ENCODE measurements at places on chromosomes 13 and 19.

DNA sequence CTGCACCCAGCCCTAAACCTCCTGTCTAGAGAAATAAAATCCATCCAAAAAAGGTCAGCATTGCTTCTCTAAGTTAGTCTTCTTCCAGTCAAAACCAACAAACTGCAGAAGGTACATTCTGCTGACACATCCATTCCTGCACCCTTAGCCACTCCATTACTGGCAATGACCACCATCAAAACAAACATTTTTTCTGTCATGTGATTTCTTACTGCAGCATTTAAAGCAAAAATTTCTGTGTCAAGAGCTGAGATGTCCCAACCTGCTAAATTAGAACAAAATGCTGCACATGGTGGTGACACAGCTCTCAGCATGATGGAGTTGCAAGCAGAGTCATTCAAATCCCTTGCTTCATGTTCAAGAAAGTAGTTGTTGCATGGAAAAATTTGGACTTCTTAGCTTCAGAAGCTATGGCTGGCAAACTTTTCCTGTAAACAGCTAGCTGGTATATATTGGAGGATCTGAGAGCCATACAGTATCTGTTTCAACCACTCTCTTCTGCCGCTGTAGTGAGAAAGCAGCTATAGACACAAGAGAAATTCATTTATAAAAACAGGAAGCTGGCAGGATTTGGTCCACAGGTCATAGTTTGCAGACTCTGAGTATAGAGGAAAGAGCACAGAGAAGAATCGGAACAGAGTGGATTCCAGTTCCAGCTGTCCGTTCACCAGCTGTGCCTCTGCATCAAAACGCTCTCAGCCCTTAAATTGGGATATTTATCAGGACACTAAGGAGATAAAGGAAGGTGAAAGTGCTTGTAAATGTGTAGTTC, 17.4 kb downstream of the RUBCNL start:
- no peak for DNase-seq

- no peak for DNase-seq
Measured at GRCh38 chr13:34108410-34108809, 290.5 kb downstream of the RFC3 start.

DNA sequence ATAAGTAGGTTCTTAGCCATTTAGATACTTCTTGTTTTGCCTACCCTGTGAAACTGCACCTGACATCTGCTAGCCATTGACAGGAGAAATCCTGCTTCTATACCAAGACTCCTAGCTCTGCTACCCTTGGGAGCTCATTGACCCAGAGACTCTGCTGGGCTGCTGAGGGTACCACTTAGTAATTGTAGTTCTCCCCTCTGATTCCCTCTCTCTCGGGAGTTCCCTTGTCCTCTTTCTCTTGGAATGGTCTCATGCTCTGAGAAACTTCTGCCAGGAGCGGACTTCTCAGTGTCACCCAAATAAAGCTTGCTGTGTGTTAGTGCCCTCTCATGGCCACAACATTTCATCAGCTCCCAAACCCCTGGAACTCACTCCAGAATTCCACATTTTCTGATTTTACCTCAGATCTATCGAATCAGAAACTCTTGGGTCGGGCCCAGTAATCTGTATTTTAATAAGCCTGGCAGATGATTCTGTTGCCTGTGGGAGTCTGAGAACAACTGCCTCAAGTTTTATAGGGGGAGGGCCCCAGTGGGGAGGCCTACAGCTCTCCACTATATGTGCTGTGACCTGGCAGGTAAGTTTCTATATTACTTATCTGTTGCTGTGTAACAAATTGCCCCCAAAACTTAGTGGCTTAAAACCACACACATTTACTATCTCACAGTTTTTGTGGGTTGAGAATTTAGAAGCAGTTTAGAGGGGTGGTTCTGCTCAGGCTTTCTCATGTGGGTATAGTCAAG, 221.1 kb downstream of the TDRD3 start:
- no peak for DNase-seq

DNA sequence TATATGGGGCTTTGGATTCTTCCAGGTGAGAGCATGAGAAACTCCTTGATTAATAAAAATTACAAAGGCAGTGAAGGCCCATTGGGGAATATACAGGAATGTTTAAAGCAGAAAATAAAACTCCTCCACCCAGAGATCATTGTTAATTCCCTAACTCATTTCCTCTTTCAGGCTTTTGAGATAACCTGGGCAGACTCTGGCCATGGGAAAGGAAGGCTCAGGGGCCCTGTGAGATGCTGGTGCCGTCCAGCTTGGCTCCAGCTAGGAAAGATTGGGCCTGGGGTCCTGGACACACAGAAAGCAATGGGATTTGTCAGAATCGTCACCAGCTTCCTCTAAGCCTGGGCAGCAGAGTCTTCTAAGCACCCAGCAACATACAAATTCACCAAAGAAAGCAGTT, 36.8 kb upstream of the SPATA13 start:
- DNase-seq, result no peak
